ENCODE measurements at places on chromosomes 3 and 15. TPM values are rescaled to one million over a fixed set of nuclear protein-coding genes. Genes with fewer than 3 reads are reported as not detected.

The TIMP4 gene
- total RNA-seq: 0.56 TPM

The MDFIC2 gene
- not detected for total RNA-seq

The SH3GL3 gene
- not detected for total RNA-seq

The SLC22A14 gene
- not detected for total RNA-seq

The KBTBD13 gene
- not detected for total RNA-seq

DNA sequence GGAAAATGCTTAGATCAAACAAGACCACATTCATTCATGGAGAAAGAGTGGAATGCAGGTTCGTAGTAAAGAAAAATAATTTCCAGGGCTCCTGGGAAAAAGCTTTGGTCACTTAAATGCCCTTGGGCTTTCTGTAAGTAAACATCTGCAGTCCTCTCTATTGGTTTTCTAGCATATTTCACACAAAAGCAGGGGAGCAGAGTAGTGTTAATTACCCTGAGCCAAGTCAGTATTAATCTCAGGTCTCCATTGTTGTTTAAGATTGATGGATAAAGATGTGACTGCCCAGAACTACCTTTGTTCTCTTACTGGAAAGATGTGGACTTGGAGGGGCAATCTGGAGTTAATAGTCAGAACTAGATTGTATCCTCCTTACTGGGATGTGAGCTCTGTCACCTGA is 242.6 kb downstream of the PTPRG start:
- no peak for DNase-seq

DNA sequence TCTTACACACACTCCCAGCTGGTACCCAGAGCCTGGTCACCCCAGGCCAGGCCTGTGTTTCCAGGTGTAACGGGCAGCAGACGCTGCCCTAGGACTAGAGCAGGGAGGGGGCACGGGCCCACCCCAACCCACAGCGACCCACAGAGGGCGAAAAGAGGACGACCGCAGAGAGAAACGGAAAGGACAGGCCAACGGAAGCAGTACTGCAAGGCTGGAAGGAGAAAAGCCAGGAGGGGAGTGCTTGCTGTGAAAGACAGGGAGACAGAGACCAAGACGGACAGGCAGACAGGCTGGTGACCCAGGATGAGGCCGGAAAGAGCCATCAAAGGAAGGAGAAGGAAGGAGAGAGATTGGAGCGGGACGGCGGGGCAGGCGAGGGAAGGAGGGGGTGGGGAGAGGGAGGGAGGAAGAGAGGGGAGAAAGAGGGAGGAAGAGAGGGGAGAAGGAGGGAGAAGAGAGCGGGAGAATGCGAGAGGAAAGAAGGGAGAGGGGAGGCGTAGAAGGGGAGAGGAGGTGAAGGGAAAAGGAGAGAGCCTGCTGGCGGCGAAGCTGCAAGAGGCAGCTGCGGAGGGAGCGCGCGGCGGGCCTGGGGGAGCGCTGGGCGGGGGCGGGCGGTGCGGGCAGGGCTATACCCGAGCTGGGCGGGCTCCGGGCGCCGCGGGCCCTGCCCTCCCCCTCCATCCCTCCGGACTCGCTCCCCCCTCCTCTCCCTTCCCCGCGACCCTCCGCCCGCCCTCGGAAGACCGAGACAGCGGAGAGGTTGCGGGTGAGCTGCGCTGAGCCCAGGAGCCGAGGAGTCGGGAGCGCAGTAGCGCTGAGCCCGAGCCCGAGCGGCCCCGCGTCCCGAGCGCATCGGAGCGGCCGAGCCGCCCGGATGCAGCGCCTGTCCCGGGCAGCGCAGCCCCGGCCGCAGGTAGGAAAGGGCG is at the start of gene SLC6A1:
TSS of gene SLC6A1 (plus strand) at position 732 of the 926 bp plus-strand sequence. CDS start 24,464 bp downstream, outside the sequence.
- DNase-seq: no peak

DNA sequence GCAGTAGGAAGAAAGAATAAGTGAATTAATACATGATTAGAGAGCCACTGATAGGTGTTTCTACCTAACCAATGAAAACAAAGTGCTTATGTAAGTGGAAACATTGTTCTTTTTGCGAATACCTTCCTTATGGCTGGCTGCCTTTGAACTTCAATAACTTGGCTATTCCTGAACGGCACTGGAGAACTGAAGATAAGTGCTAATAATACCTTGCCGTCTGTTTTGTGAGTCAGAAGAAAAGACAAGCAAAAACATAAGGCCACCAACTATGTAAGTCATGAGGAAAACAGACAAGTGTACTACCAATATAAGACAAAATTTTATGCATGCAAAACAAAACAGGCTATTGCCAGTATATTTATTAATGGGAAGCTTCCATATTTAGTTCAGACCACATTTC is 160.6 kb downstream of the SUCLG2 start:
- no peak for DNase-seq

- DNase-seq: peak; percentile 69
Observed at GRCh38 chr15:49877873-49878521, 241.0 kb downstream of the ATP8B4 start.

- DNase-seq: no peak
Observed at GRCh38 chr3:124895756-124896155, 8.6 kb upstream of the ITGB5 start.
